A549 treated with CpdA at 1 μM for 4 hours (cell line): ENCODE measurements at places on chromosomes 2 and 18. TPM values are rescaled to one million over a fixed set of nuclear protein-coding genes. Genes with fewer than 3 reads are reported as not detected.

LRP1B gene
- 0.02 TPM in 1 of 5 replicates, not detected in the others for total RNA-seq

STK25 gene
- 90.8 to 115 TPM (median 105 TPM) in 5 replicates for total RNA-seq

MZT2B gene
- total RNA-seq, result 246 to 454 TPM (median 400 TPM) in 5 replicates

POTEJ gene
- not detected in 5 replicates for total RNA-seq

MPV17 gene
- 74.7 to 95.4 TPM (median 90.5 TPM) in 5 replicates for total RNA-seq

TLX2 gene
- 0.12 to 0.54 TPM (median 0.29 TPM) in 5 replicates for total RNA-seq

IL1B gene
- 0.09 to 0.40 TPM (median 0.24 TPM) in 5 replicates for total RNA-seq

SNTG2 gene
- not detected in 5 replicates for total RNA-seq

CABYR gene
- total RNA-seq, result 11.1 to 20.9 TPM (median 11.4 TPM) in 5 replicates

AGAP1 gene
- total RNA-seq, result 18.8 to 28.3 TPM (median 25.7 TPM) in 5 replicates

CYTIP gene
- total RNA-seq, result not detected in 5 replicates

COLEC12 gene
- total RNA-seq, result 0.03 to 0.07 TPM (median 0.06 TPM) in 3 of 5 replicates, not detected in the others

INHBB gene
- 11.5 to 19.8 TPM (median 13.6 TPM) in 5 replicates for total RNA-seq

SLC40A1 gene
- total RNA-seq, result 3.4 to 4.5 TPM (median 3.7 TPM) in 5 replicates

TCF23 gene
- not detected in 5 replicates for total RNA-seq

IL36A gene
- not detected in 5 replicates for total RNA-seq

ADGRF3 gene
- total RNA-seq, result 0.09 to 0.31 TPM (median 0.12 TPM) in 5 replicates

SGO2 gene
- total RNA-seq, result 11.9 to 15.5 TPM (median 13.9 TPM) in 5 replicates

NXPH2 gene
- total RNA-seq, result not detected in 5 replicates

SAG gene
- total RNA-seq, result not detected in 5 replicates

TMEM18 gene
- 38.3 to 51.0 TPM (median 46.3 TPM) in 5 replicates for total RNA-seq

FNDC4 gene
- 3.3 to 4.6 TPM (median 4.0 TPM) in 5 replicates for total RNA-seq

ITGA4 gene
- total RNA-seq, result 1.1 to 2.3 TPM (median 1.9 TPM) in 5 replicates

CFAP53 gene
- total RNA-seq, result 0.37 to 0.44 TPM (median 0.40 TPM) in 5 replicates

VWA3B gene
- 0.02 to 0.43 TPM (median 0.18 TPM) in 4 of 5 replicates, not detected in the other for total RNA-seq

TOGARAM2 gene
- total RNA-seq, result 0.06 to 0.31 TPM (median 0.13 TPM) in 4 of 5 replicates, not detected in the other
